ENCODE measurements at places on chromosomes 1 and 21.

- no peak for DNase-seq
These were observed 56.1 kb upstream of the CAMK1G start for GRCh38 chr1:209527372-209527771.

- DNase-seq: no peak
These were observed 34.8 kb upstream of the GREM2 start for GRCh38 chr1:240646571-240647240.

- no peak for DNase-seq
These were observed 43.3 kb downstream of the FAAP20 start for GRCh38 chr1:2151252-2151651.

DNA sequence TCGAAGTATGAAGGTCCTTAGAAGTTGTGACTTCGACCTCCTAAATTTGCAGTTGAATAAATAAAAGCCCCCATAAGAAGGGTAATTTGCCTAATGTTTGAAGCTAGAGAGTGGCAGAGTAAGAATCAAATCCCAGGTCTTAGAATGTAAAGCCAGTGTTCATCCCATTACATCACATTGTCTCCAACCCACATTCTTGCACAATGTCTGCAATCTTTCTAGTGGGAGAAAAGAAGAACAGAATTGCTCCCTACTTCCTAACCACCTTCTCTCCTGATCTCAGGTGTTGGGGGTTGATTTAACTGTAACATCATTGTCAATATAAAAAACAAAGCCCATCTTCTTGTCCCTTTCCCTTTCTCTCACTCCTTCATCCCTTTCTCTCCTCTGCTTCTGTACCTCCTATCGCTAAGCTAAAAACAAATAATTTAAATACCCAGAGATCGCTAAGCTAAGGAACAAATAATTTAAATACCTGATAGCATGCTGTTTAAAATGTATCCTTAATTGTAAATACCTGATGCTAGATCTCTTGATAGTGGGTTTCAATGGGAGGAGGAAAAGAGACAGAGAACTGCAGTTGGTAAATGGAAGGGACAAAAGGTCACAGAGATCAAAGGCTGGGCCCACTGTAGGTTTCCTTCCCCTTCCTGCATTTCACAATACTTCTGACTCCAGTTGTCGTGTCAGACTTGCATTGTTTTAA, 32.1 kb upstream of the CCDC190 start:
- DNase-seq: no peak

DNA sequence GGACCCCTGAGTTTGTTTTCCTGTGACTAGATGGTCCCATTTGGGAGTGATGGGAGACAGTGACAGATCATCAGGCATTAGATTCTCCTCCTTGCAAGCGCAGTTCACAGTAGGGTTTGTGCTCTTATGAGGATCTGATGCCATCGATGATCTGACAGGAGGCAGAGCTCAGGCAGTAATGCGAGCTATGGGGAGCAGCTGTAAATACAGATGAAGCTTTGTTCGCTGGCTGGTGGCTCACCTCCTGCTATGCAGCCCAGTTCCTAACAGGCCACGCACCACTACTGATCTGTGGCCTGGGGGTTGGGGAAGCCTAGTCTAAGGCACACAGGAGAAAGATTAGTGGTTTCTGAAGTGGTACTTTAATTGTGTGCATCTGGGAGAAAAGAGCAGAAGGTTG, 7.1 kb upstream of the PLPP3 start:
- no peak for DNase-seq

GRCh38 chr1:109635862-109636200, 16.2 kb downstream of the AMPD2 start:
- peak; percentile 55 for DNase-seq

DNA sequence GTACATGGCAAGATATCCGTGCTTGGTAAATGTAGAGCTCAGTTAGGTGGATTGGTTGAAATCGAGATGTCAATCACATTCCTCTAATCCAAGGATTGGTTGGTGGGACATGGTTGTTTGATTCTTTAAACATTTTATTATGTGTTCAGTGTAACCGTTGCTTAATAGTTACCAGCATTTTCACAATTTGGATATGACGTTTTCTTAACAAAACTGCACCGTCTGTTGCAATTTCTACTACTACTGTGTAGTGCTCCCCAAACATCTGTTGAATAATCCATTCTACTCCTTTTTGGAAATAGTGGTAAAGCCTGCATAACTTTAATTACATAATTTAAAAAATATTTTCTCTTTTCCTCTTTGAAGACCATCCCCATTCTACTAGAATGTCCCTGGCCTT, 16.3 kb downstream of the OR2B11 start:
- no peak for DNase-seq

DNA sequence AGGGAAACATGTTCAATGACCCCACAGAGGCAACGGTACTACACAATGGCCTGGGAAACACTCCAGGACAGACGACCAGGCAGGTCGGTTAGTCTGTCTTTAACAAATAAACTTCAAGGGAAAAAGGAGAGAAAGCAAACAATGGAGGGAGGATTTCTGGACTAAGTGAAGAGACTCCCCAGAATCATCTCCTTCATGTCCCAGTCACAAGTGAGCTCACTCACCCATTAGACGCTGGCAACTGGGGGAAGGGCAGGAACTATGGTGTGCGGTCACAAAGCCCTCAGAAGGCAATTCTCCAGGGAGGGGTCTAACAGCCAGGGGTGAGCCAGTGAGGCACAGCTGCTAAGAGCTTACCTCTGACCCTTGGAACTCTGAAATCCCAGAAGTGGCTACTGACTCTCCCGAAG, 55.7 kb upstream of the NADK start:
- DNase-seq: no peak

DNA sequence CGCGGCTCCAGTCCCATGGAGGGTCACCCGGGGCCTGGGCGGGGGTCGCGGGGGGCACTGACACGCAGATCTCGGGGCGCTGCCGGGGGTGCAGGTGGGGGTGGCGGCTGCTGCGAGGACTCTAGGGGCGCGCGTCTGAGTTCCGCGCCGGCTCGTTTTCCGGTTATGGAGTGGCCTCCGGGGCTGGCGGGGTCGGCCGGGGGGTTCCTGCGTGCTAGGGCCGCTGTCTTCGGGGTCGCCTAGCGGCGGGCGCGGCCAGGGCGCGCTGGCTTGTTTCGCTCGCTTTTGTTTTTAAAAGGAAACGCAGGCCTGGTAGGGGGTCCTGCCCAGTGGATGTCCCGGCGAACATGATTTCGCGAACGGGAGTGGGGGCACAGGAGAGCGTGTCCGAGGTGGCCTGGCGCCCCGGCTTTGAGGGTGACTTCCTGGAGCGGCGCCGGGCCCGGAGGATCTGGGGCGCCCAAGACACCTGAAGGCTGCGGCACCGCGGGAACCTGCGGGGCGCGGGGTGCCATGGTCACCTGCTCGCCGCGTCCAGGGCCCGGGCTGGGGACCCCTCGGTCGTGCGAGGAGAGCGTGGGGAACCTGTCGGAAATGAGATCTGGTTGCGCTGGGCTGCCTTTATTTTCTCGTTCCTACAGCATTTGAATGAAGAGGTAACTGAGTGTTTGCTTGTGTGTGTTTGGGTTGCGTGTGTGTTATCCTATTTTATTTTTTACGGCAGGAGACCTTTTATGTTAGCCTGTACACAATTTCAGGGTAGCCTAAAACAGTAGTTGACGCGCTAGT, 618 bp downstream of the ETS2 start:
- DNase-seq: no peak

- no peak for DNase-seq
These were observed 78.5 kb downstream of the FHAD1 start for GRCh38 chr1:15325375-15326085.

DNA sequence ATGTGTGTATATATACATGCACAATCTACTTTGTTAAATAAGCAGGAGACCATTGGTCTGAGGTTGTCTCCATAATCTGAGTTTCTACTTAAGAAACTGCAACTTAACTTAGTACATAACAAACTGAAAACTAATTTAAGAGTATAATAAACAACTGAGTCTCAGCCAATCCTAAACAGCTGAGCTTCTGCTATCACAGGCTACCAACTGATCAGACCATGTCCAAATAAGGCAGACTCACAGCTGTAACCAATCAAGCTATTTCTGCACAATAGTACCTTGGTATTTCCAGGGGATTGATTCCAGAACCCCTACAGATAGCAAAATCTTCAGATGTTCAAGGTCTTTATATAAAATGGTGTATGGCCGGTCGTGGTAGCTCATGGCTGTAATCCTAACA, 26.0 kb upstream of the C1orf146 start:
- no peak for DNase-seq

GRCh38 chr1:59641836-59642235, 172.9 kb upstream of the HOOK1 start:
- no peak for DNase-seq

DNA sequence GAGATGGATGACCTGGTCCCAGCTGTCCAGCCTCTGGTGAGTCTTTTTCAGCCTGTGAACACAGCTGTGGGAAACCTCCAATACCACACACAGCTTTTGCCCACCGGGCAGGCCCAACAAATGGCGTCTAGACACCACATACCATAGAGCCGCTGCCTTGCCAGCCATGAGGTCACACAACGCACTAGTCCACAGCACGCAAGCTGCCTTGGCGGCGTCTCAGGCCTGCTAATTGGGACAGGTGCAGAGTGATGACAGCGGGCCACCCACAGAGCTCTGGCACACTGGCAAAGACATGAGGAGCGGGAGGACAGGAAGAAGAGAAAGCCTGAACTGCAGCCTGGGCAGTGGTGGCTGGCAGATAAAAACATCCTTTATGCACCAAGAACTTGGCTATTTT, 125.5 kb downstream of the ADAMTS1 start:
- DNase-seq: no peak

DNA sequence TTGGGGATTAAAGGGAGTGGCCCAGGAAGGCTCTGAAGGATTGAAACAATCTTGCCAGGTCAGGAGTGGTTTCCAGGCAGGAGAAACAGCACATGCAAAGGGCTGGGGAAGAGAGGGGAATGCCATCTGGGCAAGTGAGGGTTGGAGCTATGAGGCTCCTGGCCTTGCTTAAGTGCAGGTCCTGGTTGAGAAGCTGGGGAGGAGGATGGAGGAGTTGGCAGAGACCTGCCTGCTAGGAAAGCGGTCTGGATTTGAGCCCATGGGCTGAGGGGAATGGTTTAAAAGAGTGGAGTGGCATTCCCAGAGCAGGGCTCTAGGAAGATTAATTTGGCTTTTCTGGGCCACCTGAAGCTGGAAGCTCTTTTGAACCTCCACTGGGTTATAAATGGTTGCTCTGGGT, 9.2 kb downstream of the IGSF21 start:
- no peak for DNase-seq

DNA sequence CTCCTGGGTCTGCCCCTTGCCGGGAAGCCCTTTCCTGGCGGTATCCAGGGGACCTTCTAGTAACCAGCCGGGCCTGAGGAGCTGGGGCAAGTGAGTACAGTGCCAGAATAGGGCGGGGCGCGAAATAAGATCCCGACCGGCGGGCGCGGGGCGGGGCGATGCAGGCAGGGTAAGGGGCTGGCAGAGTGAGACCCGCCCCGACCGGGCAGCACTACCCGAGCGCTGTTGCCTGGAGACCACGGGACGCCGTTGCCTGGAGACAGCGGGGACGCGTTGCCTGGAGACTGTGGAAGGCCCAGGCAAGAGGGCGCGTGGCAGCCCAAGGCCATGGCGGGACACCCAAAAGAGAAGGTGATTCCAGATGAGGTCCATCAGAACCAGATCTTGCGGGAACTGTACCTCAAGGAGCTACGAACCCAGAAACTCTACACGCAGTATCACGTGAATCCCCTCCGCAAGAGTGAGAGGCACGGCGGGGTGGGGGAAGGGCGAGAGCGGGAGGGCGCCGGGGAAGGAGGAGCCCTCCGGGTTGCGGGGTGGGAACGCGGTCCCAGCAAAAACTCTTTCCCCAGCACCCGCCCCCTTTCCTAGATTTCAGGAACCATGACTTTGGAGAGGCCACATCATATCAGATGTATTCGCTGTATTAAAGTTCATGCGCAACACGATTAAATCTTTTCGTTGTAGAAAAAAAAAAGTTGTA, 24.3 kb downstream of the EBNA1BP2 start:
- no peak for DNase-seq

DNA sequence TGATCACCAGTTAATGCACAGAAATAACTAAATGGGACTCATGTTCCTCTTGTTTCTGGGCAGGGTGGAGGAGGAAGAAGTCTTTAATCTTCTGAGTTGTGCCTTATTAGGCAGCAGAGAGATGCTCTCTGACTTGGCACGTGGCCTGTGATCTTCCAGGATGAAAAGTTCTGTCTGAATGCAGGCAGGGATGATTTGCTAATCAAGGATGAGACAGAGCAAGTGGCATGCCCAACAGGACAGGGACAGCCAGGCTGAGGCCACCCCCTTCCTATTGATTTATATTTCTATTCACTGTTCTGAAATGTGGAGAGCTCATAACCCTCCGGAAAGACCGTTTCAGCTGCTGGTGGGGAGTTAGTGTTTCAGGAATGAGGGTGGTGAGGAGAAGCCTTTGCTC, 477.8 kb upstream of the CAMK1G start:
- no peak for DNase-seq

GRCh38 chr21:44653656-44654575, 543 bp downstream of the KRTAP12-4 start:
- DNase-seq: no peak

GRCh38 chr1:119285482-119285881, 83.1 kb upstream of the HAO2 start:
- DNase-seq: no peak

GRCh38 chr1:157751283-157751682, 25.6 kb downstream of the FCRL2 start:
- no peak for DNase-seq

- DNase-seq: no peak
These were observed 356.1 kb downstream of the LMO4 start for GRCh38 chr1:87684713-87685205.

GRCh38 chr1:234173968-234174367, 199.3 kb upstream of the COA6 start:
- DNase-seq: no peak

DNA sequence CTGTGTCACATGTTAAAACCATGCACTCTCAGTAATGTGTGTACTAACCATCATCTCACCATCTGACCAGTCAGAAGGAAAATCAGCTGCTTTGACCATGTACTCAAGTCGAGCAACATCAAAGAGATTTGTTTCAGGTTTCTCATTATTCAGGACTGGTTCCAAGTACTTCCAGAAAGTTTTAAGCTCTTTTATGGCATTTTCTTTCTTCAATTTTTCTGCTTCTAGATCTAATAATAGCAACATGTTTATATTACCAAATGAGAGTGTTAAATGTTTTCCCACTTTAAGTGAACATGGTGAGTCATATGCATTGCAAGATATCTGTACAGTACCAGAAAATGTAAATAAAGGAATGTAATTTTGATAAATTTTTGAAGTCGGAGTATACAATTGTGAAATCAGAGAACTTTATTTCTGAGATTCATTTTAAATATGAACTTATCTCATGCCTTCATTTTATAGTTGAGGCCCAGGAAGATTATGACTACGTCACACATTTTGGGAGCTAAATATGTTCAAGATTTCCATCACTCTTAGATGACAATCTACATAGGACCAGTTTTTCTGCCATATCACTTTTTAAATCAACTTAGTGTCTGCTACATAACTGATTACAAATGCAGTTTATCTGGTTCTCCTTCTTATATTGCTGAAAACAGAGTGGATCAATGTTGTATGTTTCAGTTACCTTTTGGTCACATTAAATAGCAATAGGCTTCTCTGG, 87.2 kb downstream of the SPAG17 start:
- no peak for DNase-seq

Data from vagina (tissue), 2 donors.